ENCODE measurements at places on chromosomes 16 and 17. TPM values are rescaled to one million over a fixed set of nuclear protein-coding genes. Genes with fewer than 3 reads are reported as not detected.

NOD2 gene
- total RNA-seq: 2.8 TPM

HBA2 gene
- total RNA-seq: 14,996 TPM

MGAT5B gene
- 1.5 TPM for total RNA-seq

FKBP10 gene
- total RNA-seq: 113 TPM

RILP gene
- total RNA-seq: 14.5 TPM

ST6GALNAC2 gene
- total RNA-seq: 6.9 TPM

CNOT1 gene
- total RNA-seq: 225 TPM

PPL gene
- 22.7 TPM for total RNA-seq

CACNG4 gene
- total RNA-seq: 2.1 TPM

GEMIN4 gene
- total RNA-seq: 20.8 TPM

CRYM gene
- total RNA-seq: 6.1 TPM

YBX2 gene
- total RNA-seq: 2.0 TPM

DOC2B gene
- 63.1 TPM for total RNA-seq

NACA2 gene
- not detected for total RNA-seq

MYH1 gene
- 1.5 TPM for total RNA-seq

C1QTNF1 gene
- 8.8 TPM for total RNA-seq

TEX14 gene
- total RNA-seq: 0.29 TPM

KRTAP2-1 gene
- not detected for total RNA-seq

CDH3 gene
- 46.4 TPM for total RNA-seq

TEN1 gene
- total RNA-seq: 24.6 TPM

MYCBPAP gene
- total RNA-seq: 2.9 TPM

TMEM204 gene
- total RNA-seq: 27.7 TPM

TRPV3 gene
- total RNA-seq: 0.64 TPM

MAP2K4 gene
- 45.3 TPM for total RNA-seq

DPEP2 gene
- total RNA-seq: 2.7 TPM

NAGLU gene
- 33.8 TPM for total RNA-seq

LITAFD gene
- total RNA-seq: not detected

PABPN1L gene
- not detected for total RNA-seq

All from metanephros (tissue), 2 donors.